ENCODE measurements at places on chromosomes 1 and 21.

DNA sequence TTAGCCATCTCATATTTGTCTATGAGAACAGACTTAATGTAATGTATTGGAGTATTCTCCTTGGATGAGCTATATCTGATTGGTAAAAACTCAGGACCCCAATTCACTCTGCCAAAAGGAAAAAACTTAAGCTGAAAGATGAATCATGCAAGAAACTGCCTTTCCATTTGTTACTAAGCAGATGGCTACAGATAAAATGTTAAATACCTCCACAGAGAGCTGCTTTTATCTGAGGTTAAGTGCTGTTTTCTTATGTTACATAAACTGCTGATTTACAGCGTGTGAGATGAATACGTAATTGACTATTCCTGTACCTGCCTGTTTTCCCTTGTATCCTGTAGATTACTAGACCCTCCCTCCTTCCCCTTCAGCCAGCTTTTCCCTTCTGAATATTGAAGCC is 49.3 kb downstream of the CLCA4 start:
- no peak for DNase-seq

DNA sequence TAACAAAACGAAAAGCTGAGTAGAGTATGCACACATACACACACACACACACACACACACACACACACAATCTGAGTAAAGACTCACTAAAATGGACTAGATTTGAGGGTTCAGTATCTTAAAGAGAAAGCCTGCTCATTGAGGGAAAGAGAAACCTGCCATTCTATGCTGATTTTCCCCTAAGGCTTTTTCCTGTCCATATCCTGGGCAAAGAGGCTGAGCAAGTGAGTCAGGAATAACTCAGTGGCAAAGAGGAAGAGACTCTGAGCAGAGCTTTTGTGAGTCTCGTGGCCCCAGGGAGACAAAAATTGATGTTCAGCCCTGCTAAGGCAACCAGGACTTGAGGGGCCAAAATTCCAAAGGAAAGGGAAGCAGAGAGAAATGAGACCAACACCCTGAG is 37.3 kb upstream of the RUNX1 start:
- no peak for DNase-seq

GRCh38 chr1:75855010-75855409 is 58.3 kb downstream of the MSH4 start:
- DNase-seq: no peak

GRCh38 chr1:233721004-233721595 is 107.2 kb downstream of the KCNK1 start:
- no peak for DNase-seq

- DNase-seq: no peak
Measured at GRCh38 chr1:226722240-226722900, 16.7 kb downstream of the ITPKB start.

All from CD4-positive, alpha-beta T cell treated with Interleukin-15 for 1 hour (primary cell).